ENCODE measurements at places on chromosomes 1 and 21.
A peak's percentile ranks its signal among the peaks of the same experiment; 100 is the strongest.

- DNase-seq = no peak
Observed at GRCh38 chr1:81702903-81703302, 97.8 kb upstream of the ADGRL2 start.

DNA sequence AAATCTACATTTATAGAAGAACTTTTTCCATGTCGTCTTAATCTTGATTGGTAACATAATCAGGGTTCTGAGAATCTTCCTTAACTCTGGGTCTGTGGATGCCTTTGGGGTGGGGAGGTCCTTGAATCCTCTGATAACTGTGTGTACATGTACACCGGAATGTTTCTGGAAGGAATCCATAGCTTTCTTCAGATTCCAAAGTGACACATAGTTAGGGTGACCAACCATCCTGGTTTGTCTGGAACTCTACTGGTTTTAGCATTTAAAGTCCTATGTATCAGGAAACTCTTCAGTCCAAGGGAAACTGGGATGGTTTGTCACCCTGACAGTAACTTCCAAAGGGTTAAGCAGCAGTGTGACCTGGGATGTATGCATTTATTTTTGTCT, 16.8 kb downstream of the STRIP1 start:
- DNase-seq = no peak

- DNase-seq = no peak
Observed at GRCh38 chr1:99176753-99177152, 87.5 kb upstream of the PLPPR4 start.

DNA sequence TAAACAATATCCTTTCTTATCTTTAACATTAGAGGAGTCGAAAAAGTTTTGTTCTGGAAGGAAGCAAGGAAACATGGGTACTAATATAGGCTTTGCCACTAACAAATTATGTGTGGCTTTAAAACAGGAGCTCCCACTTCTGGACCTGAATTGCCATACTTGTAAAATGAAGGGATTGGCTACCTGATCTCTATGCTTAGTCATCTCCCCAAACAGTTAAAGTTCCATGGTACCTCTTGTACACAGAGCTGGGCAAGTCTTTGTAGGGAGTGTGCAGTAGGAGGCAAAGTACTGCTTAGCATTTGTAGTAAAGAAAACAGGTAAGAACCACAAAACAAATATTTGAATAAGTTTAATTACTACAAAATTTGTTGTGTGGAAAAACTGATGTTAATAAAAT, 81.3 kb downstream of the MAST2 start:
- DNase-seq = no peak

DNA sequence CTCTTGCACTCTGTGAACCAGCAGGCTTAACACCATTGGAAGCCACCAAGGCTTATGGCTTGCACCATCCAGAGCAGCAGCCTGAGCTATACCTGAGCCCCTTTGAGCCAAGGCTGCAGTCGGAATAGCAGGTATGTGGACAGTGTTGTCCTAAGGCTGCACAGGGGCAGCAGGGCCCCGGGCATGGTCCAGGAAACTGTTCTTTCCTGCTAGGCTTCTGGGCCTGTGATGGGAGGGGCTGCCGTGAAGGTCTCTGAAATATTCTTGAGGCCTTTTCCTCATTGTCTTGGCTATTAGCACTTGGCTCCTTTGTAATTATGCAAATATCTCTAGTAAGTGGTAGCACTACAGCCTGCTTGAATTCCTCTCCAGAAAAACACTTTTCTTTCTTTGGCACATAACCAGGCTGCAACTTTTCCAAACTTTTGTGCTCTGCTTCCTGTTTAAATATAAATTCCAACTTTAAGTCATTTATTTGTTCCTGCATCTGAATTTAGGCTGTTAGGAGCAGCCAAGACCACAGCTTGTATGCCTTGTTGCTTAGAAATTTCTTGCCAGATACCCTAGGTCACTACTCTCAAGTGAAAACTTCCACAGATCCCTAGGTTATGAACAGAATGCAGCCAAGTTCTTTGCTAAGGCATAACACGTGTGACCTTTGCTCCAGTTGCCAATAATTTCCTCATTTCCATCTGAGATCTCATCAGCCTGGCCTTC, 5.2 kb downstream of the KRTAP20-4 start:
- DNase-seq = no peak

- no peak for DNase-seq
Observed at GRCh38 chr1:192615055-192615454, 20.9 kb upstream of the RGS13 start.

DNA sequence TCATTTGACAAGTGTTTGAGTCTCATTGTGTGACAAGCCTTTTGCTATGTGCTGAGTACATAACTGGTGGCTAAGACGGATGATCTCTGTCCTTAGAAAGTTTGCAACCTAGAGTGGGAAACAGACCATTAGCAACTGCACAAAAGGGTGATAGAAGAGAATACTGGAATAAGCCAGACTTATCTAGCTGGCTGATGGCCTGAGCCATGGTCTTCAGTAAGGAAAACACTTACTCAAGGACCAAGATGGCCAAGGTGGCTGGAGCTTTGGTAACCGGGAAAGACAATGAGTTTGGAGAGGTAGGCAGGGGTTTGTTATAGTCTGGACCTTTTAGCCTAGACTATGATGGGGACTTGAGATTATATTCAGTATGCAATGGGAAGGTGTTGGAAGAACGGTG, 1.6 kb upstream of the TAF12 start:
- no peak for DNase-seq

DNA sequence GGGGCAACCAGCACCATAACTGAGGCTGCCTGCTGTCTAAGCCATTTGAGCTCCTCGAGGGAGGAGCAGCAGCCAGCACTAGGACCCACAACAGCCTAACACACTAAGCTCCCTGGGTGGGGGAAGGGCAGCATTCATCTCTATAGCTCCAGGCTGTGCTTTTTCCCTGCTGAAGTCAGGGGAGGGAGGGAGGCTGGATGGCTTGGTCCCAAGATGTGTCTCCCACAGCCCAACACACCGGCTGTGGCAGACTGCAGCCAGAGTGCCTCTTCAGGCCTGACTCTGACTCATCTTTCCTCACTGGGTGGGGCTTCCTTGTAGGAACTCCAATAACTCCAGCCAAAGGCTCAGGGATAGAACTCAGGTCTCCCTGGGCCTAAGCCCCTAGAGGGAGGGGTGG, 296.3 kb downstream of the PRDM2 start:
- no peak for DNase-seq

DNA sequence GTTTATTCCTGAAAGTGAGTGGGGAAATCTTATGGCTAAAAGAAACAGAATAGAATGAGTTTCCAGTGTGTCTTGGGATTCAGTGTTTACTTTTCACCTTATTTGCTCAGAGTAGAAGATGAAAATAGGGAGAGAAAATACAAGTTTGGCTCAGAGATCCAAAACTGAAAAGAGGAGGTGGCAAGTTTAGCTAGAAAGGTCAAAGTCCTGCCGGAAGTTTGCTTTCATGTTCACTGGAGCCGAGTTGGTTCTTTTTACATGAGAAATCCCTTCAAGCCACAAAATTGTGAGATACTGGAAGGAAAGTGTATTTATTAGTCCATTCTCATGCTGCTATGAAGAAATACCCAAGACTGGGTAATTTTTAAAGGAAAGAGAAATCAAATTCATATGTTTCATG, 604.6 kb downstream of the MRPL39 start:
- peak; percentile 1 for DNase-seq

DNA sequence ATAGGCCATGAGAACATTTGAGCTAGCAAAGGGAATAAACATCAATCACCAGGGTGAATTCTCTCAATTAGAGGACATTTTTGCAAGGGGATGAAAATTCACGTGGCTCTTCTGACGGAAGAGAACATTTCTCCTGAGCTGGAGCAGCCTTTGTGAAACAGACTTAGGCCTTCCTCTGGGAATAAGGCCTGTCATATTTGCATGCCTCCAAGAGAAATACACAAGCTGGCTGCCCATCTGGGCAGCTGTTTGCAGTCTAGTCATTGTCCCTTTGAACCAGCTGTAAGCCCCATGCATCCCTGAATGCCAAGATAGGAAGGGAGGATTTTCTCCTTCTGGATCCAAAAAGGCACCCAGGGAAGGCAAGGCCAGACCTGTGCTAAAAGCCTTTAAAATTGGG, 5.5 kb downstream of the LEMD1 start:
- no peak for DNase-seq

DNA sequence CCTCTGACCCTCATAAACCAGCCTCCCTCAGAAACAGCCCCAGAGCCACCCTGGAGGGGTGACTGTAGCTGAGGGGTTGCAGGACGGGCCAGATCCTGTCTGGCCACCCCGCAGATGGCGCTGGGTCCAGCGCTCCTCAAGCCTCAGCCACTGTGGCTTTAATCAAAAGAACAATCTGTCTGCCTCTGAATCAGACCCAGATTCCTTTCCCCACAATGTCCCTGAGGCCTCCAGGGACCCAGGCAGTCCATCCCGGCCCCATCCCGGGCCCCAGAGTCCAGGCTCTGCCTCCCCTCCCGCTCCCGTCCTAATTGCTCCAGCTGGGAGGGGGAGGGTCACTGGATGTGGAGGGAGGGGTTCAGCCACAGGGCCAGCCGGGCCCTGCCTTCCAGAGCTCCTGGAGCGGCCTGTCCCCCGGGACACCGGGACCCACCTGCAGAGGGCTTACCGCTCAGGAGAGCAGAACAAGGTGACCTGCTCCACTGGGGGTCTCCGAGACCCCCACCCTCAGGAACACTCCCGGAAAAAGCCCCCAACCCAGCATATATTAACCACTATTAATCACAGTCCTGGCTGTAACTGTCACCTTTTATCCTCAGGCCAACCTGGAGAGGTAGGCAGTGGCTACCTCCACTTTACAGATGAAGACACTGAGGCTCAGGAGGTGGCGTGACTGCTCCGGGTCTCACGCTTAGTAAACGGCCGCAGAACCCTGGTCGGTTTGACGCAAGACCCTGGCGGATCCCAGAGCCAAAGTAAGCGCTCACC, 836 bp upstream of the FBLIM1 start:
- DNase-seq = peak; percentile 45

- DNase-seq = no peak
Observed at GRCh38 chr1:186502087-186502486, 41.2 kb upstream of the PDC start.

DNA sequence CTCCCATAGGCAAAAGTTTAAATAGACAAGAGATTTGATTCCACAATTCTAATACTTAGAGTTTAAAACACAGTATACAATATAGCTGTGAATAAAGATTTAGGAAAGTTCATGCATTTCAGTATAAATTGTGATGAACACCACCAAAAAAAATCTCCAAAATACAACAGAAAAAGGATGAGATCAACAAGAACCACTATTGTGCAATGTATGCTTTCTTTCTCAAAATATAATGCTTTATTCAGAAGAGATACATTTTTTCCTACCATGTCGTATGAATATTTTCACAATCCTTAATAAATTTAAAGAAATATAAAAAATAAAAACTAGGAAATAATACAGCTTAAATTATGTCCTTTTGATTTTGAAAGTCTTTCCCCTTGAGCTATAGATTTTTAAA, 1309.2 kb downstream of the MRPL39 start:
- no peak for DNase-seq

DNA sequence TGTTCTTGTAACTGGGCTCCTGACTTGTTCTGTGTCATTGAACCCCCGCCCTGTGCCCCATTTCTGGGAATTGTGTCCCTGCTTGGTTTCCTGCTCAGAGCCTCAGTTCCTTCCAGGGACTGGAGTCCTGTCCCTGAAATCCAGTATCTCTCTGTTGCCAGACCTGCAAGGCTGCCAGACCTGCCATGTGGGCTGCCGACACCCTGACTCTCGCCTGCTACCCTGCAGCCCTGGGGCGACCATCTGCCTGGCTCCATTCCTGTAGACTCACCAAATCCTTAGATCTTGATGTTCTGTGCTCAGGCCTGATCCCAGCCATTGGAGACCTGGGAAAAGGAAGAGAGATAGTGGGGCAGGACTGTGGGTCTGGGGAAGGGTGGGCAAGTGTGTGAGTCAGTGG, 383.3 kb upstream of the PROX1 start:
- DNase-seq = no peak

DNA sequence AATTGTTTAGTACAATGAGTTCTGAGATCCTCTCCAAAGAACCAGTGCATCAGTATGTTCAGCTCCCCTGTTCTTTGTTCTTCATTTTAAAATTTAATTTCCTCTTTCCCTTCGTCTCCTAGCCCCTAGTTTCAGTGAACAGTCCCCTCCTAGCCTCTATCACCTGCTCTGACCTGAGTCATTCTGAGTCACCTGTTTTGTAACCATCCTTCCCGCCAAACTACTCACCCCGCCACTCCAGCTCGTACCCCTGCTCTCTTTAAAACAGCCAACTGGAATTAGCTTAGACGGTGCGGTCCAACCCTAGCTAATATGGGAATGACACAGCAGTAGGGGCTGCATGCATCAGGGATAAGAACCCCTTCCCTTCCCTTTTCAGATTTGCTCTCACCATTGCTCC, 16.8 kb upstream of the ERVH48-1 start:
- no peak for DNase-seq

DNA sequence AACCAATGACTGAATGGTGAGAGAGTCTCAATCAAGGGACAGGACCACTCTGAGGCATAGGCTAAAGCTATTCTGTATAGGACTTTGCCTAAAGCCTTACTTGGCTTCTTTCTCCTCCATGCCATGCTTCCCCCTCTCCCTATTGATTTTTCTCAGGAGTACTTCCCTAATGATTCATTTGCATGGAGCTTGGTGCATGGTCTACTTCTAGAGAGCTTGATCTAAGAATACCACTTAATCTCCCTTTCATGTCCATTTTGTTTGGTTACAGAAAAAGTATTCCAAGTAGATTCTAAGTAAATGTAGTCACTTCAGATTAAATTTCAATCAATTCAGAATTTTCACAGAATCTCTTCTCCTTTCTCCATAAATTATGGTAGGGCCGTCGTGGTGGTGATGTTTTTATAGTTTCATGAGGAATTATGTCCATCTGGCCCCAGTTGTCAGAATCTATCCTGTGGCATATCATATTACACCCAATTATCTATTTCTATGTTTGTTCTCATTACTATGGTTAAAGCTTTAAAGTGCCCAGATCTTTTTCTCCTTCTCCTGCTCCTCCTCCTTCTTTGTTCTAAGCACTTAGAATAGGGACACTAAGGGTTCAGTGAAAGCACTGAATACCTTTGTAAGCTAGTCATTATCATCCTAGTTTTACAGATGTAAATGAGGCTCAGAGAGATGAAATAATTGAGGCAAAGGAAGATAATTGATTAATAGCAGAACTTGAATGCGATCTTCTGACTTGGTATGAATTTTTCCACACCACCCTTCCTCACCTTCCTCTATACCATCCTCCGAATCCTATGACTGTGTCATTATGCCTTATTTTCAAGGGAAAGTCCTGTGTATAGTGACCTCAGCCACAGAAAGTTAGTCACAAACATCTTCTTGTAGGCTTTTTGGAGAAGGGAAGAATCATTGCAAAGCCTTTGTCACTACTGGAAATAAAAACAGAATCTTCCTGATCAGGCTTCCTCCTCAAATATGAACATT, 85.6 kb upstream of the ZRANB2 start:
- DNase-seq = no peak

GRCh38 chr1:41846625-41847405, 71.9 kb downstream of the HIVEP3 start:
- DNase-seq = no peak

GRCh38 chr1:155166471-155167165, 6.5 kb downstream of the KRTCAP2 start:
- peak; percentile 55 for DNase-seq
